ENCODE measurements at places on chromosomes 1 and 21.

DNA sequence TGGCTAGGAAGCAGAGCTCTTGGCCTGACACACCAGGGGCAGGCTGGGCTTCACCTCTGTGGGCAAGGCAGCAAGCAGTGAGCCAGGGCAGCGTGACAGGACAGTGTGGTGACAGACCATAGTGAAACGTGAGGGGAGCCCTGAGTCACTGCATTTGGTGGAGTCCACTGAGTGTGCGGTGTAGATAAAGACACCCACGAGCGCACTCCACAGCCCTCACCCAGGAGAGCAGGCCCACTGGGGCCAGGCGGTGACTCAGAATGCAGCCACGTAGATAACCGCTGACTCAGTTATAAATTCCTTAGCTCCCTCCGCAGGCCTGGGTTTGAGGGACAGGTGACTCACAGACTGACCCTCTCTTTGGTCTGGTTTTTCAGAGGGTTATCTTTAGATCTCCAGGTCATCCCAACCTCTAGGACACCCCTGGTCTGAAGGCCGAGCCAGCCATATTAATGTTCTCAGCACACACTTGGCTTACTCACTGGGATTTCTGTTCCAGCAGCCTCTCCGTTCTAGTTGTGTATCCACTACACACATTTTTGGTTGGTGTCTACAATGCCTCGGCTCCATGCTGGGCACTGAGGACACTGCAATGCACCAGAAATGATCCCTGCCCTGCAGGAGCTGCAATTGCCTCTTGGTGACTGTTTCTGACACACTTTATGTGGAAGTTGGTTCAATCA lies 90.2 kb upstream of the TSPAN2 start:
- DNase-seq, result no peak

GRCh38 chr1:41498391-41498790 lies 13.9 kb upstream of the EDN2 start:
- no peak for DNase-seq

GRCh38 chr1:204579681-204580080 lies 63.5 kb downstream of the MDM4 start:
- DNase-seq, result no peak

GRCh38 chr1:4404854-4405590 lies 249.4 kb upstream of the AJAP1 start:
- DNase-seq, result no peak

DNA sequence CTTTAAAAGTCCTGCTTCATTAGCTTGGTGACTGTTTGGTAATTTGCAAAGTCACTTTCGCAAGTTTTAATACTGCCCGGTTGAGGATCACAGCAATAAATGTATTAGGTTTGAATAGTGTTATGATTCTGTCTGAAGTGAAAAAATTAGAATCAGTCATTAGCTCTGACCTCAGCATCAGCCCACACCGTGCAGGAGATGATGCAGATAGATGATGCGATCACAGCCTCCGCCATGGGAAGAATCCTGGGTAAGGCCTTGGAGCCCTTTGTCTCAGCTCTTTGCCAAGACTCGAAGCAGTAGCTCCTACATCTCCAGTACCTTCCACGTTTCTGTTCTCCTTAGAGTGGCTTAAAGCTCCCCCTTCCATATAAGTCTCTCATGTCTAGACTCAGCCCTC lies 366.7 kb downstream of the CAMTA1 start:
- no peak for DNase-seq

- no peak for DNase-seq
Measured at GRCh38 chr1:58786184-58786926, 2.5 kb upstream of the JUN start.

- DNase-seq, result no peak
Measured at GRCh38 chr1:107669996-107670395, 295.0 kb downstream of the VAV3 start.

- DNase-seq, result no peak
Measured at GRCh38 chr1:226953175-226953800, 13.2 kb downstream of the COQ8A start.

DNA sequence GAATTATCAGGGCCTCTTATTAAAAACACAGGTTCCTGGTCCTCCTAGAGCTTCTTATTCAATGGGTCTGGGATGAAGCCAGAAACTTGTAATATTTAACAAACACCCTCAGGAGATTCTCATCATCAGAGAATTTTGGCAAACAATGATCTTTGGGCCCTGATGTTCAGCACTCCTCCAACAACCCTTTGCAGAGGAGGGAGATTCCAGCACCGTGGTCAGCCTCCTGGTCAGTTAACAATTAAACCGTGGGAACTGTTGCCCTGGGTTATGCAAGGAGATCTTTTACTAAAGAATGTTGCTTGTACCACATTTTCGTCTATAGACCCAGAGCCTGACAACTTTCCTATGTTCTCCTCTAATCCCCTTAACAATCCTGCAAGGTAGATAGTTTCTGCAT lies 294.4 kb downstream of the PLPP3 start:
- DNase-seq, result no peak

DNA sequence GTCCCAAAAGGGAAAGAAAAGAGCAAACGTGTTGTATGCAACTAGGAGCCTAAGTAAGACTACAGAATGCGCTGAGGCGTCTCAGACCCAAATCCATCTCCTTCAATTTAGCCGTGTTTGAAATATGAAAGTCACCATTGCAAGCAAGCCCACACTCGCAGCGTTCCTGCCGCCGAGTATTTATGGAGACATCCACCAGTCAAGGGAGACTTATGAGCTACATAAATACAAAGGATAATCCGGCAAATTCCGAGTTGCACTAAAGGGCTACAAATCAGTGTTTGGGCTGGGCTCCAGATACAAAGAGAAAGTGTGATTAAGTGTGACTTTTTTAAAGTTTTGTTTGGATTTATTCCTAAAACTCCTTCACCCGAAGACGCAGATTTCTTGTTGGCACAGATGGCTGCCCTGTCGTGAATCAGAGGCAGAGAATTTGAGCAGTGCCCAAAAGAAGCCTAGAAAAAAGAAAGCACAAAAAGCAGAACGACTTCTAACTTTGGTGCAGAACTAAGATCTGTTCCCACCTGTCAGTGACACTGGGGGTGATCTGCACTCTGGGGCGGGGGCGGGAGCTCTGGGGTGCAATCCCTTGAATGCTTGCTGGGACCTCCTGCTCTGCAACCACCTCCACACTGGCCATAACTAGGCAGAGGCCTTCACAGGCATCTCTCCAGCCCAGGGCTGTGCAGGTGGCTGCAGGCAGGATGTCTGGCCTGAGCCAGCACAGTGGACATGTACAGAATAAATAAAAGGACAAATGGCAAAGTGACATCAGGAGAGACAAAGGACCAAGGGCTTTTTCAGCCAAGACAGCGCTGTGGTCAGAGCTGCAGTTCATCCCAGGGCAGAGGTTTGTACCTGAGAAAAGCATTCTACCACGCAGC lies 489.7 kb downstream of the NPHP4 start:
- no peak for DNase-seq

DNA sequence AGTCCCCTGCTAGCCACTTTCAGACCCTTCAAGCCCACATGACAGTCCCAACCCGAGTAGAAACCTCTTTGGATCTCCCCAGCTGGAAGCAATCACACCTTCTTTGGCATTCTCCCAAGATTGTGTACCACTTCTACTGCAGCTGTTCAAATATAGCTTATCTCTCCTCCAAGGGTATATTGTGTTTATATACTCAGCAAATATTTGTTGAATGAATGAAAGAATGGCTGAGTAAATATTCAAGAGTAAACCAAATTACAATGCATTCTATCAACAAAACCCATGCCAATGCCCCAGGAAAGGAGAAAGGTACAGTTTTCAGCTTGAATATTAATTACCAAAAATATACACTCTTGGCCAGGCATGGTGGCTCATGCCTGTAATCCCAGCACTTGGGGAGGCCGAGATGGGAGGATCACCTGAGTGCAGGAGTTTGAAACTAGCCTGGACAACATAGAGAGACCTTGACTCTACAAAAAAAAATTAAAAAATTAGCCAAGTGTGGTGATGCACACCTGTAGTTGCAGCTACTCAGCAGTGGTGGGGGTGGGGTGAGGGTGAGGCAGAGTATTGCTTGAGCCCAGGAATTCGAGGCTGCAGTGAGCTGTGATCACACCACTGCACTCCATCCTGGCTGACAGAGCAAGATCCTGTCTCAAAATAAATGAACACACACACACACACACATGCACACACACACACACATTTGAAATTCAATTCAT lies 68.5 kb downstream of the NIBAN1 start:
- no peak for DNase-seq

GRCh38 chr1:30132602-30133286 lies 590.6 kb downstream of the MATN1 start:
- no peak for DNase-seq

GRCh38 chr1:12548973-12549459 lies 69.0 kb downstream of the DHRS3 start:
- DNase-seq, result no peak

- DNase-seq, result no peak
Measured at GRCh38 chr1:226029093-226029496, 30.0 kb upstream of the SDE2 start.

- DNase-seq, result no peak
Measured at GRCh38 chr1:194935864-194936263, 1672.4 kb downstream of the KCNT2 start.

DNA sequence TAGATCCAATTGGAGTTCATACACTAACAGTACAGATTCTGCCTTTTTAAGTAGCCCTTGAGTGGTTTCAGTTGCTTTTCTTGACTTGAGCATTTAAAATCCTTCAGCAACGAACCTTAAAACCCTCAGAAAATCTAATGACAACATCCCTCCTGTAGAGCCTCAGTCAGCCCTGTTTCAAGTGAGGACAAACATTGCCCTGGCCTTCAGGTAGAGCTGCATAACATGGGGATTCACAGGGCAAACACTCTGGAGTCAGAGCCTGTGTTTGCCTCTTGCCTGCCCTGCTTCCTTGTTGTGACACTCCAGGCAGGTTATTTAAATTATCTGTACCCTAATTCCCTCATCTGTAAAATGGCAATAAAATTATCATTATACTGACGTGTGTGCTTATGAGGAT lies 96.1 kb upstream of the KCNA3 start:
- no peak for DNase-seq

DNA sequence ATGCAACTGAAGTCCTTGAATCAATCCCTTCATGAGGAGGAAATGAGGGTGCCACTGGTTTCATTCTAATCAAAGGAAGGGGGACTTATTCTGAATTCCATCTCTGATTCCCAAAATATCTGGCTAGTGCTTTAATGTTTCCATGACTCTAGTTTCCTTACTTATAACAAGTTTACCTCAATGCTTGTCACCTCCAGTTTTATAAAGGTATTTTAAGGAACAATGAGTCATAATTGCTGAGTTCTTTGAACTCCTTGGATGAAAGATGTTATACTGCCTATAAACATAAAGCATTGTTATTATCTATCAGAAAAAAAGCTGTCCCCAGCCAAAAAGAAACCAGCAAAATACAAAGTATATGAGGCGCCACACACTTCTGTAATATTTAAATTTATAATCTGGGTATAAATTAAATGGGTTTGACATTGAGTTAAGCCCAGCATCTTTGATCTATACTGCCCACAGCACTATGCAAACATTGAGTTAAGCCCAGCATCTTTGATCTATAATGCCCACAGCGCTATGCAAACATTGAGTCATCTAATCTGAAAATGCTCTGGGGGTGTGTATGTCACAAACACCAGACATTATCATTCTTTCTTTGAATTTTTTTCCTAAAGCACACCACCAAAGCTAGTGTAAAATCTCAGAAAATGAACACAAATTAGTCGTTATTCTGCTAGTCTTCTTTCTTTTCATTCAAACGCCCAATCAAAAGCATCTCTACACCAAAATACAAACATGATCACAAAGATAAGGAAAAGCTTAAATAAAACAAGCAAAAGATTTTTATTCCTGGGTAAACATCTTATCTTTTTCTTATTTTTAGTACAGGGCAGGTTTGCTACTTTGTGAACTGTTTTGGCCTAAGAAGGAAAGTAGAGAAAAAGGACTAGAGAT lies 11.5 kb upstream of the CXADR start:
- DNase-seq, result no peak

DNA sequence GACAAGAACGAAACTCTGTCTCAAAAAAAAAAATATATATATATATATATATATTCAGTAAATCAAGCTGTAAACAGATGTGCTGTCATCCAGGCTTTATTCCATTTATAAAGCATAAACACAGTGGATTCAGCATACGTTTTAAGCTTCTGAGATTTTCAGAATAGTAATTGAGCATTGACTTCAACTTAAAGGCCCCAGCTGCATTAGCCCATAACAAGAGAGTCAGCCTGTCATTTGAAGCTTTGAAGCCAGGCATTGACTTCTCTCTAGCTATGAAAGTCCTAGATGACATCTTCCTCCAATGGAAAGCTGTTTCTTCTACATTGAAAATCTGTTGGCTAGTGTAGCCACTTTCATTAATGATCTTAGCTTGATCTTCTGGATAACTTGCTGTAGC lies 6.6 kb downstream of the KPNA6 start:
- no peak for DNase-seq

- no peak for DNase-seq
Measured at GRCh38 chr1:174286042-174286441, 126.7 kb downstream of the RABGAP1L start.

DNA sequence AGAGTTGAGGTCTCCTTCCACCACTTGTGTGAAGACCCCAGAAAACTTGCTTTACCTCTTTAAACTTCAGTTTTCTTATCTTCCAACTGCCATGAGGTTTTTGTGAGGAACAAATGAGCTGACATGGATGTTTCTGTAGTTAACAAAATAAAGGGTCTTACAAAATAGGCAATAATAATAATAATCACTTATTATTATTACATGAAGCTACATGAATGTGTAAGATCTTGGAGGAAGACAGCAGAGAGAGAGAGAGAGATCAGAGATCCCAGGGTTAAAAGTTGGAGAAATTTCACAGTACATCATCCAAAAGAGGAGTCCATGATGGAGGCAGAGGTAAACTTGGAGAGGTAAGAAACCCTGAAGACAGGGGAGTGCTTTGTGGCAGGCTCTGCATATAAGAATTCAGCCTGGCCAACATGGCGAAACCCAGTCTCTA lies 10.7 kb downstream of the RCC1 start:
- no peak for DNase-seq

DNA sequence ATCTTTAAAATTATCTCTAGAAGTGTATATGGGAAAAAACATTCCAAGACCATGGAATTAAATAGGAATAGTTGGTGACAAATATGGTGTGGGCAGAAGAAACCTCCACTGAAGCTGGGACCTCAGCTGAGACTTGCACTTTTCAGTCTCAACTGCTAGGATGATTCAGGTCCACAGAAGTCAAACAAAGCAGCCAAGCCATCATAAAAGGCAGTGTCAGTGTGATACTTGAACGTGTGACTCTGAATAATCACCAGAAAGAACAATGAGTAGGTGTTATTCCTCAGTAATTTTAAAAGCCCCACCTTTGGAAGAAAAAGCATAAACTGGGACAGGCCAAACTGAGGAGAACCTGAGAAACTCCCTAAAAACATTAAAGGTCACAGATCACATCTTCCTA lies 90.7 kb downstream of the ZNF281 start:
- DNase-seq, result no peak

GRCh38 chr1:244154508-244154871 lies 103.4 kb downstream of the ZBTB18 start:
- DNase-seq, result no peak

- DNase-seq, result no peak
Measured at GRCh38 chr21:25980710-25981109, 189.9 kb downstream of the APP start.

- DNase-seq, result peak; percentile 60
Measured at GRCh38 chr1:67159233-67159632, 7.0 kb upstream of the IL23R start.

Data from stimulated activated CD4-positive, alpha-beta T cell treated with anti-CD3 and anti-CD28 coated beads, Interleukin-4, amount 100 ng/mL, for 24 hours (primary cell).